EH (cell line): ENCODE measurements at places on chromosomes 16 and 17.

DNA sequence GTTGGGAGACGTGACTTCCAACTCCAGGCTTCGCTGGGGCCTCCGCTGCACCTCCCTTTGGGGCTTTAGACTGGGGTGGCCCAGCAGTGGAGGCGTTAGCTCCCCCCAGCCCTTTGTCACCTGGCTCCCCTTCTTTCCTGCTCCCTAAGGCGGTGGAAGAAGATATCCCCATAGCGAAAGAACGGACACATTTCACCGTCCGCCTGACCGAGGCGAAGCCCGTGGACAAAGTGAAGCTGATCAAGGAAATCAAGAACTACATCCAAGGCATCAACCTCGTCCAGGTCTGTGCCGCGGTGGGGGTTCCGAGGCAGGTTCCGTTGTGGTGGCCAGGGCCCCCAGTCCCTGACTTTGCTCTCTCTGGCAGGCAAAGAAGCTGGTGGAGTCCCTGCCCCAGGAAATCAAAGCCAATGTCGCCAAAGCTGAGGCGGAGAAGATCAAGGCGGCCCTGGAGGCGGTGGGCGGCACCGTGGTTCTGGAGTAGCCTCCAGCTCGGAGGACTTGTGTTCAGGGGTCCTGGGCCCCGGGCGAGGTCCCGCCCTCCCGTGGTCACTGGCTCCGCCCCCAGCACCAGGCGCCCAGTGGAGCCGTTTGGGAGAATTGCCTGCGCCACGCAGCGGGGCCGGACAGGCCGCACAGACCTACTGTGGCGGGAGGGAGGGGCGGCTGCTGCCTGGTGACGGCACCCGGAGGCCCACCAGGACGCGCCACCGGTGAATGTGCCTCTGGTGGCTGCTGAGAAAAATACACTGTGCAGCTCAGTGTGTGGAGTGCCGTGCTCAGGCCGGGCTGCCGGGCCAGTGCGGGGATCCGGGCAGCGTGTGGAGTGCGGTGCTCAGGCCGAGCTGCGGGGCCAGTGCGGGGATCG lies 3.8 kb downstream of the MRPL12 start:
- no peak for DNase-seq

DNA sequence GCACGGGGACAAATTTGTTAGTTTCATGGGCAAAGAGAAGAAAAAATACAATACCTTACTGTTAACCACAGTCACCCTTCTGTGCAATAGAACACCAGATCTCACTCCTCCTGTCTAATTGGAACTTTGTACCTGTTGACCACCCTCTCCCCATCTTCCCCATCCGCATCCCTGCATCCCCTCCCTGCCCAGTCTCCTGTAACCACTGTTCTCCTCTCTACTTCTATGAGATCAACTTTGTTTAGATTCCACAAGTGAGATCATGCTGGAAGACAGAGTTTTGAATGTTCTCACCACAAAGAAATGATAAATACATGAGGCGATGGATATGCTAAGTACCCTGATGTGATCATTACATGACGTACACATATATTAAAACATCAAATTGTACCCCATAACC lies 47.7 kb downstream of the CLEC16A start:
- peak; percentile 83 for DNase-seq

GRCh38 chr17:42548070-42548837 lies 4.5 kb upstream of the HSD17B1 start:
- DNase-seq = peak; percentile 45

DNA sequence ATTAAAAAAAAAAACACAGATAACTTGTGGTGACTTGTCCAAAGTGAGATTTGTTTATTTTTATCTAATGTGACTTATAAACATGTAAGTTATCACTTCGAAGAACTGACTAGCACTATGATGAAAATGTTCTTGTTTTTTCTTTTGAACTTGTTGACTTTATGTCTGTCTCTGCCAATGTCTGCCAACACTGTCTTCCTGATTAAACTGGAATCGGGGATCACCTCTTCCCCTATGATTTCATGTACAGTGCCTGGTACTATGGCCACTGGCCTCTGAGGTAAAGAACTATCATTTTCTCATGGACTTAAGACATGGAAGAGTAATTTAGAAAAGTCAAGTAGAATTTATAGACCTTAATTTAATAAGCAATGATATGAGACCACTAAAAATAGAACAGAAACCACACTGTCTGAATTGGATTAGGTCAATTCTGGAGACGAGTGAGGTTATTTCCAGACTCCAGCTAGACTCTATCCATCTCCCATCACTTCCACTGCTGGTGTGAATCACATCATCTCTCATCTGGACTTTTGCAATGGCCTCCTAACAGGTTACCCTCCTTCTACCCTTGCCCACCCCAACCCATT lies 8.9 kb downstream of the C17orf78 start:
- DNase-seq = no peak

DNA sequence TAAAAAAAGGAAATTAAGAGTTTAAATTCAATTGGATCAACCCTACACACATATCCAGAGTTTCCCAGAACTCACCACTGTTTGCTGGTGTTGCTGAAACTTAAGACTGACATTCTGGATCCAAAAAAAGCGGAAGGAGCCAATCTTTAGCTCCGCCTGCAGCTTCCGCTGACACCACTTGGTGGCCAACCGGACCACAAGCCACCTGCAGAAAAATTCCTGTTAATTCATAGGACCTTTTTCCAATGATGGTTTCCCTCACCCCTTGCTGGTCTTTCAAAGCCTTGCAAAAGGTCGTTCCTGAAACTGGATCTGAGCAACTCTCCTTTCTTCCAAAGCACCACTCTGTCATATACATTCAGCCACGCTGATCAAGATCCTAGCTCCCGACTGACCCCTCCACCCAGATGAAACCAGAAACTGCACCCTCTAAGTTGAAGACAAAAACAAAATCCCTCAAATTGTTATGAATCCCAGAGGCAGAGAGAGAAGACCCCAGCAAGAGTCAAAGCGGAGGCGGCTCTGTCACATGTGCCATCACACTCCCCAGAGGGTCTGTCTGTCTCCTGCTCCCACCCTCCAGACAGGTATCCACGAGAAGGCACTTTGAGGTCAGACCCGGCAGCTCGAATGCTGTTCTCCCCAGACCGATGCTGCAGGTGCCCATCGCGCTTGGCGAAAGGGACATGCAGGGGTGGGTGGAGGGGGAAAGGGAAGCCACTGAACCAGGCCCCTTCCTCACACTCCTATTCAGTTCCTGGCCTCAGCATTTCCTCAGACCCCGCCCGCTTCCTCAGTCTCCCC lies 773 bp downstream of the BLTP2 start:
- DNase-seq = peak; percentile 65

DNA sequence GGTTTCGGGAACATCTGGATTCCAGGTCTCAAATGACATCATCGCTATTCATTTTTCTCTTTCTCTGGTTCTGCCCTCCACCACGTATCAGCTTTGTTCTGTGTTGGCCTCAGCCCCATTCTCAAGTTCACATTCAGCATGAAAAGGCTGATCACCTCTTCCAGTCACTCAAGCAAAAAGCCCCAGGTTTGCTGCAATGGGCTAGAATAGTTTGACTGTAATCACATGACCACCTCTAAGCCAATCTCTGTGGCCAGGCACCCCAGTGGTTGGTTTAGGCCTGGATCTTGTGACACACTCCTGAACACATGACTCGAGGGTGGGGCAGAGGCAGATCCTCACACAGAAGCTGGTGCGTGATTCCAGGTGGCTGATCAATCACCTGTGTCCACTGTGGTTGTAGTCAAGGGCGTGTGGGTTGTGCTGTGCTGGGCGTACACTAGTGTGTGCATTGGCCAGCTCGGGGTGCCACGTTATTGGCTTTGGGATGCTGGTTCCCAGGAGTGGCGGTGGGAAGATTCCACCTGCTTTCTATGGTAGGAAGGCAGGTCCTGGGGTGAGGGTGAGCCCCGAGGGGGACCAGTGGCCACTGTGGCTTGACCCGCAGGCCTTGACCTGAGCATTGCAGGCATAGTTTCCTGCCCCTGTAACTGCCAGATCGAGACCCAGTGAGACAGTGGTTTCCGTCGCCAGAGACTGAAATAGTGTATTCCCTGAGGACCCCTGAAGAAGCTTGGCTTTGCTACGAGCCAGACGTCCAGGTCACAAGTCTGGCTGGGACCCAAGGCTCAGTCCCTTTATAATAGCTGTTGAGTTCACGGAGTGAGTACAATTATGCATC lies 12.0 kb downstream of the EEF2K start:
- no peak for DNase-seq

- DNase-seq = peak; percentile 6
These were observed 99.0 kb downstream of the MSI2 start for GRCh38 chr17:57355090-57355859.

- no peak for DNase-seq
These were observed 109.3 kb downstream of the IRX5 start for GRCh38 chr16:55039931-55040330.
